Spleen (tissue), 13 donors: ENCODE measurements at places on chromosomes 7 and 10.

DNA sequence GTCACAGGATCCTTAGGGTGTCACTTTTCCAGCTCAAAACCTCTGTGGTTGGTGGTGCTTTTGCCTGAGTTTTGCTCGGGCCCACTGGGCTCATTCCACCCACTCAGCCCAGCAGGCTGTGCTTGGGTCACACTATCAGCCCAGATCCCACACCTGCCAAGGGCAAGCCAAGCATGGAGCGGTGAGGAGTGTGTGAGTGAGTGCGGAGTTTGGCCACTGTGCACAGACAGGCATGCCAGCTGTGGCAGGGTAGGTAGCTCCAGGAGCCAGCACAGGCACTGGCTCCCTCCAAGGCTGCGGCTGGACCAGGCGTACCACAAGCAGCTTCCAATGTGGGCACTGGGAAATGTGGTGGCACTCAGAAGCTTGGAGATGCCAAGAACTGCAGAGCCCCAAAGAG lies 43.9 kb upstream of the TECTB start:
- DNase-seq: no peak

- no peak for DNase-seq
Observed at GRCh38 chr7:36129048-36129534, 24.0 kb upstream of the EEPD1 start.

DNA sequence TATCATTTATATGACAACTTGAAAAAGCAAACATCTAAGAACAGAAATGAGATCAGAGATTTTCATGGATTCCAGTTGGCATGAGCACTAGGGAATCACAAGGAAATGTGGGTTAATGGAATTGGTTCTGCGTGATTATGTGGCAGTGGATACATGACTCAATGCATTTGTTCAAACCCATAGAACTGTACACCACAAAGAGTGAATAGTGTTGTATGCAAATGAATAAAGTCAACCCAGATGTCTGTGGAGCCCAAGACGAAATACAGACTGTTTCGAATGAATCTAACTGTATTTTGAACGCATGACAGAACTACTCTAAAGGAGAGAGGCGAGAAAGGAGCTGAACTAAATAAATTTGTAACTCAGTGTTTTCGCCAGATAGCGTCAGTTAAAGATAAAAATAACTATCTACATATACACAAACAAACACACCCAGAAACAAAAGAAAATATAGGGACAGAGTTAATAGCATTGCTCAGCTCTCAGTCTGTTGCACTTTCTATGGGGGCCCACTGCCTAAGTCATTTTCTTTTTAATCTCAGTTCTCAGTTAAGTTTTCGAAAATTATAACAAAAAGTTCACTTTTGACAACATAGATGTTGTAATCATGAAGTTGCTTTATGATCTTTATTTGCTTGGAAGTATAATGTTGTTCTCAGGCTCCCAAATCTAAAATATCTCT lies 636.7 kb upstream of the SEMA3D start:
- DNase-seq: no peak

DNA sequence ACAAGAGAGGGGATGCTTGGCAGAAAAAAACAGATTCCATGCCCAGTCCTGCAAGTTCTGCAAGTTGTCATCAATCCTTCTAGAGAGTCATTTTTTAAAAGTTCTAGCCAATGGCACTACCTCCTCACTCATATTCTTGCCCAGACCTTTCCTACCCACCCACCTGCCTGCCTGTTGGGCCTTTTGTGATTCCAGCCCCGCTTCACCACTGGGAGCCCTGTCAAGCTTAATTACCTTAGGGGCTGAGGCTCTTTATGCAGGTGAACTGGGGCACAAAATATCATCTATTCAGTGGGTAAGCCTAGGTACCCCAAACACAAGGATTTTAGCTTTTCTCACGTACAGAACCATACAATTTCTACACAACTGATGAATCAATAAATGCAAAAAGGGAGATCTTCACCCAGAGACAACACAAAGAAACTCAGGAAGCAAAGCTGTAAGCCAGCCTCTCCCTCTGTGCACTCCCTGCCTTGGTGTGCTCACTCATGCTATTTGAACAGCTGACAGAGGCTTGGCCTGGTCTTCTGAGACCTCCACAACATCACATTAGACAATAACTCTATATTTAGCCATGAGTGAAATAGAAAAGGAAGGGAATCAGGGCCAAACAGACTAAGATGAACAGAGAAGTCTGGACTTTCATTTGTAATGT lies 222.6 kb downstream of the HTR7 start:
- no peak for DNase-seq

DNA sequence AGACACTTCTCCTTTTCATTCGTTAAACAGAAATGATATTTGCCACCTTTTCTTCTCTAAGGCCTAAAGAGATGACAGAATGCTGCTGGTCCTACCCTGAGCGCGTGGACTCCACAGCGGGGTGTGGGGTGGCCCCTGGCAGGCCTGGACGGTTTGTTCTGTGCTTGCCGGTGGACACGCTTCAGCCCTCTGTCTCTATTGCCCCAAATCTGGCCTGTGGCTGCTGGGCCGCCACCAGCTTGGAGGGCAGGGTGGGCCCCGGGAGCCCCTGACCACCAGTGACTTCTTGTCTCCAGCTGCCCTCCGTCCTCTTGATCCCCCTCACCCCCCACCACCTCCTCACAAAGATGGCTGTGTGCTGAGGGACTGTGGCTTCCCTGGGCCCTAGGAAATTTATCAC lies 5.7 kb downstream of the CHST3 start:
- peak; percentile 45 for DNase-seq

- DNase-seq: peak; percentile 91
Observed at GRCh38 chr10:114304571-114305421, 65.7 kb downstream of the VWA2 start.

DNA sequence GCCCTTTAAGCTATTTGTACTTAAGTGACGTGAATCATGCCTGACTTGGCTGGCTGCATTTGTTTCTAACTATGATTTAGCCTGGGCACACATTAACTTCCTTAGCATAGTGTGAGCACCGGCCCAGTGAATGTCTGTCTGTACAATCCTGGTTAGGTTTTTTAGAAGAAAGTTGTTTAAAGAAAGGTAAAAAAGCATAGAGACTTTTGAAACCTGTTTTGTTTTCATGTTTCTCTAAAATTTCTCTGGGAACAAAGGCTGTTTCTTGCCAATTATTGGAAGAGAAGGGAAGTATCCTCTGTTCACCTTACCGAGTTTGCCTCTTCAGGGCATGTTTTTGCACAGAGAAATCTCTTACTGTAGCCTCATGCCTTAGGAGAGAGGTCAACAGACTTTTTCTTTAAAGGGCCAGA lies 42.9 kb upstream of the MET start:
- no peak for DNase-seq

GRCh38 chr10:132414402-132415016 lies 17.5 kb downstream of the PWWP2B start:
- peak; percentile 68 for DNase-seq

DNA sequence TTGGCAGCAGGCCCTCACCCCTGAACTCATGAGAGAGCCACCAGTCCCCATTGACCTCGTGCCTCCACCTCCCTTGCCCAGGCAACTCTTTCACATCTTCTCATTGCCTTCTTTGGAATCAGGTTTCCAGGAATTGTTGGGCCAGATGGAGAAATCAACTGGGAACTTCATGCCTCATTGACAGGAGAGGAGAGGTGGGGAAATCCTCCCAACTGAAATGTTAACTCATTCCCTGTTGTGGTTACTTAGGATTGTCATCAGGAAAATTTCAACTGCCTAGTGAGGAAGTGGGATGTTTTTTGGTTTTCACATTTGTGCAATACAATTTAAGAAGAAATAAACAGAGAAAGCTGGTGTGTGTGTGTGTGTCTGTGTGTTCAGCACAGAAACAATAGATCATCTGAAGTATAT lies 106.6 kb upstream of the INHBA start:
- no peak for DNase-seq

DNA sequence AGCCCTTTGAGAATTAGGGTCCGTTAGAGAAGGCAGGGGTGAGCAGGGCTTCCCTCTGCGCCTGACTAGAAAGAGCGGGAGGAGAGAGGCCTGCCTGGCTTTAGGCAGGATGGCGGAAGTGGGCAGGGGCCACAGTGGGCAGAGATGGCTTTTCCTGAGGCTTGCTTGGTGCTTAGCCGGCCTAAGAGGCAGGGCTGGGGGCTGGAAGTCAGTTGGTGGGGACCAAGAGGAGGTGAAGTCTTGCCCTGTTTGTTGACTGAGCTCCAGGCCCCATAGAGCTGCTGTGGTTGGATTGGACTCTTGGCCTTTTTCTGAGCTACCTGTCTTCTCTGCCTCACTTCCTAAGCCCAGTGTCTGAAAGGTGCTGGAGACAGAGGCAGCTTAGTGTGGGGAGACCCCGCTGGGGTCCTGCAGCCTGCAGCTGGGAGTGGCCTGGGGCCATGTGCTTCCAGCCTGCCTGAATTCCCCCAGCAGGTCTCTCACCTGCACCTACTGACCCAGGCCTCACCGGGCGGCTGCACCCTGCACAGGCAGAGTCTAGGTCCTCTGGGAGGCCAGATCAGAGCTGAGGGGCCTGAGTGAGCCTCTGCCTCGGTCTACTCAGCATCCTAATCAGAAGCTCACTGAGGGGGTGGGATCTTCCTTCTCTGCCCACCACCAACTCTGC lies 4.8 kb downstream of the FAM241B start:
- peak; percentile 57 for DNase-seq

GRCh38 chr7:77553123-77553522 lies 16.0 kb downstream of the PTPN12 start:
- no peak for DNase-seq

DNA sequence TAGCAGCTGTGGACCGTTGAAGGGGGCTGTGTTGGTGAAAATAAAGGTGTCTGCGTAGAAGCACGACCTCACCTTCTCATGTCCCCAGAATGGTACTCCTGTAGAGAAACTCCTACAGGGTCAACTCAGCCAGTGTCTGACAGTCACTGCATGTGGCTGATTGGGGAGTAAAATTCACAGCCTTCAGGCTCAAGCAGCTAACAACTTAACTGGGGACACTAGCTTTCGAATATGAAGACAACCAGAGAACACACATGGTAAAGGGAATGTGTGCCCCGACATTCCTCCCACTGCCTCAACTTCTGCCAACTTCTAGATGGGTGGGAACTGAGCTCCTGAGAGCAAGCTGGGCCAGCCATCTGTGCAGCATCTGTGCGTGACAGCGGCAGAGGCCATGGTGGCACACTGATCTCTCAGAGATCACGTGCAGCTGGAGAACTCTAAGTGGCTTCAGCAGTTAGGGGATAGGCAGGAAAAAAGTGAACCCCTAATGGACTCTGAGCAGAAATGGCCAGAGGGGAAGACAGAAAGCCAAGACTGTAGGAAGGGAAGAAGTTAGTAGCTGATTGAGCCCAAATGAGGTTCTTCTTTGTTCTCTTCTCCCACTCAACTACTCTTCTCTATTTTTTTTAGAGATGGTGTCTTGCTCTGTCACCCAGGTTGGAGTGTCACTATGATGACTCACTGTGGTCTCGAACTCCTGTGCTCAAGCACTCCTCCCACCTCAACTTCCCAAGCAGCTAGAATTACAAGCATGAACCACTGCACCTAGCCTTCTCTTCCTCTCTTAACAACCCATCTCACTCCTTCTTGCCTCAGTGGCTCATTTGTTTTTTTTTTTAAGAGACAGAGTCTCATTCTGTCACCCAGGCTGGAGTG lies 280.8 kb downstream of the ZEB1 start:
- no peak for DNase-seq

DNA sequence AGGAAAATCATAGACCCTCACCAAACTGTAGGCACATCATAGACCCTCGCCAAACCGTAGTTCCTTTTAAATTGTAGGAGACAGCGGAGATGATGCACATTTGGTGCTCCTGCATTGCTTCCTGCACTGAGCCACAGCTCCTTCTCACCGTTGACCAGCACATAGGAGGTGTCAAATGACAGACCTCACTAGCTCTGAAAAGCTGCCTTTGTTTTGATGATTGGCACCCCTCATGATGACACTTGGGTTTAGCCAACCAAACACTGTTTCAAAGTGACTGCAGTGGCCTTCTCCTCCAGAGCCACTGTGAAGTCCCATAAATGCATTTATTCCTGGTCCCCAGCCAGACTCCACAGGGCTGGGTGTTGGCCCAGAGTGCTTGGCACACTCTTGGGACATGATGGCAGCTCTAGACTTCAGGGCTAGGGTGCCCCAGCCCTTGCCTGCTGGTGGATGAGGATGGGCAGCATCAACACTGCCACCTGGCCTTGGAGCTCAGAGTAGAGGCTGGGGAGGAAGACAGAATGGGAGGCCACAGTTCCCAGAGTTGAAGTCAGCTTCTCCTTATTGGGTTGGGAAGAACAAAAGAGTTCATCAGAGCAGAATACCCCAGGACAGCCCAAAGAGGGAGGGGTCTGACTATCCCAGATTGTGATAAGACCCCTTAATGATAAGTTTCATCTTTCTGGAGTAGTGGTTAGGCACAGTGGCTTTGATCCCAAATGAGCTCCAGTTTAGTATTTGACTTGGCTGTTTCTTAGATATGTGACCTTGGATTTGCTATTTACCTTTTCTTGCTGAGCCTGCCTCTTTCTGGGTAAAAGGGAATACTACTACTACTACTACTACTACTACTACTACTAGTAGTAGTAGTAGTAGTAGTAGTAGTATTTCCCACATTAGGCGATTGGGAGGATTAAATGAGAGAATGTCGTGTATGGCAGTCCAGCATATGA lies 75.3 kb downstream of the MTPN start:
- no peak for DNase-seq

DNA sequence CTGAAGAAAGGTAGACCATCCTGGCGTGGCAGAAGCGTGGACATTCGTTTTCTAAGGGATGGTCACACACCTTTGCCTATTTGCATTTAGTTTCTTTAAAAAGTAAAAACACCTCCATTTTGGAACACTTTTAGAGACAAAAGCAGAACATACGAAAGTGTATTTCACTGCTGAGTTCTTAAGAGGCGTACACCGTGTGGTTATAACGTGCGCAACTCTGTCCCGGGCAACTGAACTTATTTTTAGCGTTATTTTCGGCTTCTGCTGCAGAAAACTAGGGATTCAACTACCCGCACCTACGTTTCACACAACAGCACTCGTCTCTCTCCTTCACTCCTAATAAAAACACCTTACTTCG lies 557 bp upstream of the LSM8 start:
- peak; percentile 65 for DNase-seq

- no peak for DNase-seq
Observed at GRCh38 chr10:92627845-92628480, 35.0 kb downstream of the KIF11 start.

DNA sequence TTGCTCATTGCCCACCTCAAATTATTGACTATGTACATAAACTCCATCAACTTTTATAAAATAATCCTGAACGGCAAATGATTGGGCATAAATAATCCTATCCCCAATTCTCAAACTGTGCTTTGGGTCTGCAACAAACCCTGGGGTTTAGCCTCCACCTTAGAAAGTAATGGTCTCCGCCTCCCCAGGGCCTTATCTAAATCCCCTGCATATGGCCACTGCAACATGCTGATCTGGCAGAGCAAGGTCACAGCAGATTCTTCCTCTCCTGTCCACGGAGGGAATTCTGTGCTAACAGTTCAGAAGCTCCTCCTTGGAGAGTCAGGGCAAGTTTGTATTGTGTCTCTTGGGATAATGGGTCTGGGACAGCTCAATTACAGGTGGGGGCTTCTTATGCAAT lies 18.4 kb downstream of the FXYD4 start:
- DNase-seq: peak; percentile 35

- DNase-seq: no peak
Observed at GRCh38 chr10:86599729-86600128, 54.6 kb upstream of the OPN4 start.

GRCh38 chr10:57696641-57697040 lies 571.1 kb downstream of the IPMK start:
- DNase-seq: no peak
